ENCODE measurements at places on chromosomes 4 and X.

DNA sequence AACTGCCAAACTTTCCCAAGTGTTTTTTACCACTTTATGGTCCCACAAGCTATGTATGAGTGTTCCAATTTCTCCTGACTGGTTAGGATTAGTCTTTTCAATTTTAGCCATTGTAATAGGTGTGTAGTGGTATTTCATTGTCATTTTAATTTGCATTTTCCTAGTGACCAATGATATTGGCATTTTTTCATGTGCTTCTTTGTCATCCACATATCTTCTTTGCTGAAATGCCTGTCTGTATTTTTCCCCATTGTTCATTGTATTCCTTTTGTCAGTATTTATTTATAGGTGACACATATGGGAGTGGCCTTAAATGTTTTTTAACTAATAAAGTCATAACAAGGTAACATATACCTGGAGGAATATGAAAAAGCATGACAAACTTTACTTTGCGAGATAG lies 9.2 kb upstream of the UBE2D3 start:
- DNase-seq: no peak

- DNase-seq: no peak
Observed at GRCh38 chr4:68347845-68348244, 2.0 kb downstream of the YTHDC1 start.

DNA sequence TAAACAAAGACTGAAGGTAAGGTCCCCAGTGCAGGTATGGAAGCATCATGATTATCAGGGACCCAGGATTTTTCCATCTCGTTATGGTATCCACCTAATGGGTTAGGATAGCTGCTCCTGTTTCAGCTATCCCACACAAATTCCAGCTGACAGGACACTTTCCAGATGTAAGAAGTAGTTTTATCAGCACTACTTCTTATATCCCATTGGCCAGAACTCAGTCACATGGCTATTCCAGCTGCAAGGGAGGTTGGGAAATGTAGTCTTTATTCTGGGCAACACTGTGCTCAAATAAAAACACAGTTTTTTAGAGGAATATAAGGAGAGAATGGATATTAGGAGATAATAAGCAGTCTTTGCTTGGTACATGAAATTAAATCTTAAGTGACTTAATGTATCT lies 96.7 kb downstream of the SRPX start:
- no peak for DNase-seq

GRCh38 chrX:64977051-64977450 lies 801 bp upstream of the ZC4H2 start:
- DNase-seq: no peak

GRCh38 chr4:78396613-78397291 lies 154.8 kb upstream of the ANXA3 start:
- DNase-seq: no peak

DNA sequence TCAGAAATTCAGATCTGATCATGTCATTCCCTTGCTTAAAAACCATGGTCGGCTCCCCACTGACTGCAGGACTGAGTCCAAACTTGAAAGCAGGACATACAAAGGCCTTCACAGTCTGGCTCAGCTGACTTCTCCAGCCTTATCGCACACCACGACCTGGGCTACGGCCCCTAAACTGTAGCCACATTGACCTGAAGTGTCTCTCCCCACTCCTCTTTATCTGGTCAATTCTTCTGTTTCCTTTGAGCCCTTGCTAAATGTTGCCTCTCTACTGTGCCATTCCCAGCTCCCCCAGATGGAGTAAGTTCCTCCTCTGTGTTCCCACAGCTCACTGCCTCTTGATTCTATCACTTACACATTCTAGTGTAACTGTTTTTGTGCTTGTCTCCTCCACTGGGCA lies 60.5 kb upstream of the CITED1 start:
- DNase-seq: no peak

GRCh38 chr4:188714501-188714900 lies 575.3 kb downstream of the TRIML1 start:
- DNase-seq: no peak

DNA sequence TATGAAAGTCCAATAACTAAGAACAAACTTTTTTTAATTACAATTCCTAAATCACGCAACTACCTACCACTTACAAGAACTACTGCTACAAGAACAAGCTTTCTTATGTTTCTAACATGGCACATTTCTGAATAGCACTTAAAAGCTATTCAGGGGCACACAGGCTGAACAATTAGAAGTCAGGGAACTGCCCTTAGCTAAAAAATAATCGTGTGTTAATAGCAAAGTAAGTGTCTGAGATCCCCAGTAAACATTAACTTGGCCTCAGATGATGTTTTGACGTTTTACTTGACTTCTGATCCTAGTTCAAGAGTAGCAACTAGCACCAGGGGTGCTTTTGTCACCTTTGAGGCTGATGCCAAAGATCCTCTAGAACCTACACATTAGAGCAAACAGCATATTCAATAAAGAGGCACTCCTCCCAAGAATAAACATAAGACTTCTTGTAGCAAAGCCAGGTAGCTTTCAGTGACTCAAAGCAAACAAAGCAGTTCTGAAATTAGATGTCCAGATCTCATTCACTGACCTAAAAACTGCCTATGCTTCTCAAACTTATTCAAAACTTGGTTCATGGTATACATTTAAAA lies 16.2 kb downstream of the SPOCK3 start:
- no peak for DNase-seq

- no peak for DNase-seq
Observed at GRCh38 chr4:48683784-48684666, 96.1 kb downstream of the FRYL start.

DNA sequence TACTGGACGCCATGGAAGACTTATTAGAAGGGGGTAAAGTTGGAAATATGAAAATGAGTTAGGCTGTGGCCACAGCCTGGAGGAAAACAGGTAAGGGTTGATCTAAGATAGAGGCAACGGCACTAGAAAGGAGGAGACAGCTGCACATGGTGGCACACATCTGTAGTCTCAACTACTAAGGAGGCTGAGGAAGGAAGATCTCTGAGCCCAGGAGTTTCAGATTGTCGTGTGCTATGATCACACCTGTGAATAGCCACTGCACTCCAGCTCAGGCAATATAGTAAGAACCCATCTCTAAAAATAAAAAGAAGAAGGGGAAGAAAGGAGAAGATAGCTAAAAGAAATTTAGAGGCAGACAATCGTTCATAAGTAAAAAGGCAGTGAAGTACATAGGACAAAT lies 87.8 kb upstream of the SORBS2 start:
- DNase-seq: no peak

DNA sequence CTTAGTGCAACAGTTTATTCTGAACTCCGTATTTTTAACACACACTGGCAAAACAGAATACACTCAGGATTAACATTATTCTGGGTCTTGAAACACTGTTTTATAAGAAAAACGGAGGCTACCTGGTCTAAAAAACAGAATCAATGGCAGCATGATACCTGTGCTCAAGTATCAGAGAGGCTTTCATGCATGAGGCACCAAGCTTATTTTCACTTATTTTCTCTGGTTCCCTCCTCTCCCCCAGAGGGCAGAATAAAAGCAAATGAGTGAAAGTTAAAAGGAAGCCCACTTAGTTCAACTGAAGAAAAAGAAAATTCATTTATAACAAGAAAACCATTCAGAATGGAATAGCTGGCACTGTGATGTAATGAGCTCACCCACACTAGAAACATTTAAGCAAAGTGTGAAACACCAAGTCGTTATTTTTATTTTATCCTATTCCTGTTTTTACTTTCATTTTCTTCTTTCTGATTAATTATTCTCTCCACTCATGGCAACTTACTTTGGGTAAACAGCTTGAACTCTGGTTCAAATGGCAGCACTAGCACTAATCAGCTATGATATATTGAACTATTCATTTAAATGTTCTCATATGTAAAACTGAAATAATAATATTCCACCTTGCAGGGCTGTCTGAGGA lies 211.8 kb downstream of the PPP3CA start:
- no peak for DNase-seq

GRCh38 chr4:89551191-89551590 lies 243.6 kb upstream of the GPRIN3 start:
- DNase-seq: no peak

DNA sequence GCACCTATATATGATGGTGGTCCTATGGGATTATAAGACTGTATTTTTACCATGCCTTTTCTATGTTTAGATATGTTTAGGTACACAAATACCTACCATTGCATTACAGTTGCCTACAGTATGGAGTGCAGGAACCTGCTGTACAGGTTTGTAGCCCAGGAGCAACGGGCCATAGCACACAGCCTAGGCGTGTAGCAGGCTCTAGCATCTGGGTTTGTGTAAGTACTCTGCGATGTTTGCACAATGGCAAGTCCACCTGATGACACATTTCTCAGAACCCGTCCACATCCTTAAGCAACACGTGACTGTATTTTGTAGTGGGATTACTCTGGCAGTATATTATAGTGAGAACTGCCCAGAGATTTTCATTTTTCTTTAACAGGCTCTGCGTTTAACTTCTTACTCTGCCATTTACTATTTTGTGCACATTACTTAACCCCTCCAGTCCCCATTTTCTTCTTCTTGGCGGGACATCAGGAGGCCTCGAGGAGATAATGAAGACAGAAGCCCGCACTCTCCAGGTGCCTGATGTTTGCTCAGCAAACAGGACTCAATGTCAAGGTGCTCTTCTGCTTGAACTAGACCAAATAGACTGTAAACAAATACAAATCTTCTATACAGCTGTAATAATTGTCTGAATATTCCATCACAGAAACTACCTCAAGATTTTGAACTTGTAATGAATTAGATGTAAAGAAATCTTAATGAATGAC lies 102.0 kb upstream of the PDLIM3 start:
- no peak for DNase-seq

GRCh38 chrX:118802857-118803256 lies 20.8 kb upstream of the ZCCHC12 start:
- DNase-seq: no peak

GRCh38 chr4:87853108-87853507 lies 20.3 kb downstream of the MEPE start:
- DNase-seq: no peak

- no peak for DNase-seq
Observed at GRCh38 chrX:23317799-23318724, 16.6 kb upstream of the PTCHD1 start.

DNA sequence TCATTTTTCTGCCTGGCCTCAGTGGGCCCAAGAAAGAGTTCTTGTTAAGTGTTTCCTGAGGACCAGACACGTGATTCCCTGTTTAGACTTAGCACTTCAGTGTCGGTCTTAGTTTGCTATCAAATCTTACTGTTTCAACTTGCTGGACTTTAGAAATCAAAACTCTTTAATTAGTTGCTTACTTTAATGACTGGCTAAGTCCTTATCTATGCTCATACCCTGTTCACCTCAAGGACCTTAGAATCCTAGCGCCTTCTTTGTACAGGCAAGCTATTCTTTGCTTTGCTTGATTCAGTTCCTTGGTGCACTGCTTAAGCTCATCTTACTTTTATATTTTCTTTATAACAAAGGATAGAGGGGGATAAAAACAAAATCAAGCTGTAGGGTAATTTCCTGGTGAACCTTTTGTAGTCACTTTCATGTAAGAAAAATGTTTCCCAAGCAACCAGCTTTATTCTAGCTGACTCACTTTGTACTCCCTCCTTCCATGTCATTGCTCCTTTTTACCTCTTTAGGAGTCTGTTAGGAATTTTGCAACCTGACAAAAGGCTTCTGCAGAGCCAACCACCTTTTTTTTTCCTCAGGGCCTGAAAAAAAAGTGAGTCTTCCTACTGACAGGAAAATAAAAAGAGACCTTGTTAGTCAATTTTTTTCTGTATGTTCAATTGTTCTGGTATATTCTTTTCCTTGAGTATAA lies 14.7 kb downstream of the WDR44 start:
- DNase-seq: no peak

DNA sequence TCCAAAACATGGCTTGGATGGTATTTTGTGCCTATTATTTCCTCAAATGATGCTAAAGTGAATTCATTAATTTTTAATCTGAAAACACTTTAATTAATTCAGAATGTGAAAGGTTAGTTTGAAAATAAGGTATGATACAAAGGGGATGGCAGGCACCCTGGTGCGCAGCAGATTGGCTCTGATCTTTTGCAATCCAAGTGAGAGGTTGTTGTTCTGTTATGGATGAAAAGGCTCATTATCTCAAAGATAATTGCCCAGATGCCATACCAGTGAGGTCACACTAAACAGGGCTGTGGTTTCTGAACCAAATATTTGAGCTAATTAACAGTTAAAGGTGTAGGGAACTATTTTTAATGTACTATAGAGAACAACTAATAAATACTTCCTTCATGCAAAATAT lies 504.9 kb downstream of the RAPGEF2 start:
- DNase-seq: no peak

DNA sequence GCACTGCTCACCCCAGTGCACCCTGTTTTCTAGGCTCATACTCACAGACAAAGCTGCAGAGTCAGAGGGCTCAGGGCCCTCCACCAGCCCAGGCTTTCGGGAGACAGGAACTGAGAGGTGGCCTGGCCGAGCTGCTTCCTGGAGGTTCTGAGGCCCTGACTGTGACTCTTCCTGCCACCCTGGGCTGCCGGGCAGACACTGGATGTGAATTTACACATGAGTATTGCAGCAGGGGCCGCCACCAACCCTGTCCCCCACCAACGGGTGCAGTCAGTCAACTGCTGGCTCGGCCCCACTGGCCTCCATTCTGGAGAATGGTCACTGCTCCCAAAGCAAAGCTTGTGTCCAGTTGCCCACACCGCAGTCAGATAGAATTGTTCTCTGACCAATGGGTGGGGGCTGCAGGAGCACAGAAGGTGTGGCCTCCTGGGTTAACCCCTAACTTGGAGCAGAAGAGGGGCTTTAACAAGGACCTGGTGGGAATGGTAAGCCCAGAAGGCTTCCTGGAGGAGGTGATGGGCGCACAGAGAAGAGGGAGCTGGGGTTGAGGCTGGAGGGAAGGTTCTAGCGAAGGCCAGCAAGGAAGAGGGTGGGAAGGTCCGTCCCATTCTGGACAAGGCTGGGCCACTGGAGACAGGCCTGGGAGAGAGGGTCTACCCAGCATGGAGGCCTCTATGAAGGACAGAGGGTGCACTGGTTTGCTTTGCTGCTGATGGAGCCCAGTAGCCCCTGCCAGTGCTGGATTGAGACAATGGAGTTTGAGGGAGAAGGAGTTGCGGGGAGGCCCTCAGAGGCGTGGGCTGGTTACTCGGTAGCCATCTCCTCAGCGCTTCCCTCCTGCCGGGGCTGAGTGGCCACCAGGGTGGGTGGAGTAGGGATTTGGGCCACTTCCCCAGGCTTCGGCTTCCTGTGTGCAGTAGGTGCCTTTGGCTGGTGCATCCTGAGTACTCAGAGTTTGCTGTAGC lies 135.3 kb downstream of the CPZ start:
- no peak for DNase-seq

- no peak for DNase-seq
Observed at GRCh38 chrX:131399678-131400428, 110.7 kb upstream of the IGSF1 start.

- no peak for DNase-seq
Observed at GRCh38 chrX:106481341-106481740, 130.4 kb upstream of the RADX start.

DNA sequence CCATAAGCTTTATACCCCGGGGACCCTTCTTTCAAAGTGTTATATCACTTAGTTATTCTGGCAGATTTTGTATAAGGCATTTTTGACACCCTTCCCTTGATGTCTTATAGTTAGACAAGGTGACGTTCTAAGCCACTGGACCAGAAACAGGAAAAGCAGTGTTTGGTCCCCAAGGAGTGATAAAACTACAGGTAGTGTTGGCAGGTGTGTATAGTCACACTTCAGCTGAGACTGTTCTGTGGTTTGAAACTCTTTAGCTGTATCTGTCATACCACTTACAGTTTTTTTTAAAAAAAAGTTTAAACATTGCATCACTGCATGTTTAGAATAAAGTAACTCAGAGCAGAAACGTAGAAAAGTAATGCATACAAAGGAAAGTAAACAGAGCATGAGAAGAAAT lies 48.5 kb downstream of the TLL1 start:
- DNase-seq: no peak

- DNase-seq: no peak
Observed at GRCh38 chr4:175280153-175280552, 362.0 kb downstream of the ADAM29 start.

- no peak for DNase-seq
Observed at GRCh38 chrX:129726307-129727111, 12.3 kb upstream of the XPNPEP2 start.
